Gastrocnemius medialis (tissue), 4 donors: ENCODE measurements at places on chromosomes 5 and 9. TPM values are rescaled to one million over a fixed set of nuclear protein-coding genes. Genes with fewer than 3 reads are reported as not detected.
A peak's percentile ranks its signal among the peaks of the same experiment; 100 is the strongest.

DNA sequence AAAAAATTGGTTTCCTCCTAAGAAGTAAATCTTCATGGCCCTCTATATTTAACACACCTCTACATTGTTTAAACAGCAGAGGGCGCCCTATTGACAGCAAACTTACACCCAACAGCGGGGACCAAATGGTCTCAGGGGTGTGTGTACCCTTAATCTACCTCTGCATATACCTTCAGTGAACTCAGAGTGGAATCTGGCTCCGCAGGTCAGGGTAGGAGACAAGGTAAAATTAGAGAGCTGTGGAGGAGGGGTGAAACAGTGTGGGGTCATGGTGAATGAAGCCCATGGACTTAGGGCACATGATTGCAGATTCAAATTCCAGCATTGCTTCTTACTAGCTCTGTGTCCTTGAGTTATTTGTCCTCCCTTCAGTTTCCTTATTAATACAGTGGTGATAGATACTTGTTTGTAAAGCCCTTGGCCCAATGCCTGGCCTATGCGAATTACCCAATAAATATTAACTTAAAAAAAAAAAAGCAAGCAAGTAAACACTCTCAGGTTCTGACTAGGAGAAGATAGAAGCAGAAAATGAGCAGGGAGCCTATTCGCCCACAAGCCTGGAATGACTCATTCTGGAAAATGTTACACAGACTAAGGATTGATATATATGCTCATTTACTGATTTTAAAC lies 122.9 kb downstream of the CAVIN4 start:
- no peak for DNase-seq

- DNase-seq = no peak
These were observed 974 bp upstream of the SLC12A2 start for GRCh38 chr5:128082551-128083032.

GRCh38 chr9:33375238-33375840 lies 27.0 kb downstream of the AQP7 start:
- DNase-seq = no peak

DNA sequence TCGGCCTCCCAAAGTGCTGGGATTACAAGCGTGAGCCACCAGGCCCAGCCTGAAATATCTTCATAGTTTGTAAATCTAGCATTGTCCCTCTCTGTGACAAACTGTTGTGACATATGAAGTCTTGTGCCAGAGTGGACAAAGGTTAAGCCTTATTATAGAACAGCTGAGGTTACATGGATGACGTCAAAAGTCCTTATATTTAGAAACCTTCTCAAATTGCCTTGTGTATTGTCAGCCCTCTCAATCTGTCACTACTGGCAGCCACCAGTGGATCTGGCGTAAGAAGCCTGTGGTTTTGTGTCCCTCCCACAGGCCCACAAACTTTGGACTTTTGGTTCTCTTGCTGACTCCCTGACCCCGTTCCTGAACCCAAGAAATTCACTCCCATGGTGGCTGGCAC lies 79.4 kb upstream of the CCDC112 start:
- DNase-seq = peak; percentile 81

- no peak for DNase-seq
These were observed 4.8 kb upstream of the PLGRKT start for GRCh38 chr9:5442400-5443011.

The LTC4S gene
- total RNA-seq = 12.6 TPM

- DNase-seq = no peak
These were observed 24.2 kb upstream of the MELK start for GRCh38 chr9:36548454-36548853.

The RAD1 gene
- 21.2 TPM for total RNA-seq

The SCGB3A2 gene
- total RNA-seq = not detected

GRCh38 chr5:1088726-1089125 lies 23.1 kb downstream of the SLC12A7 start:
- no peak for DNase-seq

- DNase-seq = no peak
These were observed 21.7 kb upstream of the HOMER1 start for GRCh38 chr5:79535477-79536192.
